Stimulated activated CD4-positive, alpha-beta T cell treated with anti-CD3 and anti-CD28 coated beads, TNF-alpha, amount 100 ng/mL, for 1 hour (primary cell): ENCODE measurements at places on chromosomes 13 and 19.

- no peak for DNase-seq
Measured at GRCh38 chr13:91078093-91078679, 269.3 kb upstream of the MIR17HG start.

DNA sequence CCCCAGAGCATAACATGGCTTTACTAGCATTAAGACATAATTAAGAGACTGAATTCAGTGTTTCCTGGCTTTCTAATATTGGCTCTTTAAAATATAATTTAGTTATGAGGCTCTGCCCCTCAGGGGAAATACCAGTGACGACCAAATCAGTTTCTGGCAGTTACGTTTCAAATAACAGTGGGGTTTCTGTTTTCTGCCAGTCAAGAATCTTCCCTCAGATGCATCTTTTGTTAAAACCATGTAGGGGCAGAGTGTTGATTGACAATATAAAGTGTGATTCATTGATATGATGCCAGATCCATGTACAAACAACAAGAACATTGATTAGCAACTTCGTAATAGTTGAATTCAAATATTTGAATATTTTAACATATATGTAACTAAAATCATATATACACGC lies 1169.7 kb downstream of the DIAPH3 start:
- DNase-seq, result no peak

GRCh38 chr19:42150911-42151361 lies 18.7 kb upstream of the POU2F2 start:
- no peak for DNase-seq

GRCh38 chr13:108200781-108201398 lies 14.4 kb downstream of the LIG4 start:
- no peak for DNase-seq

DNA sequence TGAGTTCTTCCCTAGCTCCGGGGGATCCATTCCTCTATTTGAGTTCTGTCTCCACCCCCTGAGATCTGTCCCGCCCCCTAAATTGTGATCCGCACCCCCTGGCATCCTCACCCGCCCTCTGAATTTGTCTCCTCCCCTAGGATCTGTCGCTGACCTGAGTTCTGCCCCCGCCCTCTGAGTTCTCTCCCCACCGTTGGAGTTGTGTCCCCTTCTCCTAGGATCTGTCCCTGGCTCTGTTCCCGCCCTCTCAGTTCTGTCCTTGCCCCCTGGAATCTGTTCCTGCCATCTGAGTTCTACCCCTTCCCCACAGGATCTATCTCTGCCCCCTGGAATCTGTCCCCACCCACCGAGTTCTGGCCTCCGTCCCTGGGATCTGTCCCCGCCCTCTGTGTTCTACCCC lies 1.0 kb upstream of the SLC17A7 start:
- no peak for DNase-seq

- DNase-seq, result no peak
Measured at GRCh38 chr19:31326329-31327028, 22.8 kb downstream of the TSHZ3 start.

DNA sequence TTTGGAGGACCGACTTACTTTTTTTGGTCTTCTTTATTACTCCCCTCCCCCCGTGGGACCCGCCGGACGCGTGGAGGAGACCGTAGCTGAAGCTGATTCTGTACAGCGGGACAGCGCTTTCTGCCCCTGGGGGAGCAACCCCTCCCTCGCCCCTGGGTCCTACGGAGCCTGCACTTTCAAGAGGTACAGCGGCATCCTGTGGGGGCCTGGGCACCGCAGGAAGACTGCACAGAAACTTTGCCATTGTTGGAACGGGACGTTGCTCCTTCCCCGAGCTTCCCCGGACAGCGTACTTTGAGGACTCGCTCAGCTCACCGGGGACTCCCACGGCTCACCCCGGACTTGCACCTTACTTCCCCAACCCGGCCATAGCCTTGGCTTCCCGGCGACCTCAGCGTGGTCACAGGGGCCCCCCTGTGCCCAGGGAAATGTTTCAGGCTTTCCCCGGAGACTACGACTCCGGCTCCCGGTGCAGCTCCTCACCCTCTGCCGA lies 409 bp downstream of the FOSB start:
- DNase-seq, result no peak

GRCh38 chr13:57825066-57825465 lies 193.5 kb downstream of the PCDH17 start:
- no peak for DNase-seq

- no peak for DNase-seq
Measured at GRCh38 chr13:43730642-43731041, 56.1 kb downstream of the ENOX1 start.

- no peak for DNase-seq
Measured at GRCh38 chr19:6686628-6686975, 16.6 kb upstream of the TNFSF14 start.

- no peak for DNase-seq
Measured at GRCh38 chr19:4376671-4376990, 23.7 kb downstream of the SH3GL1 start.

GRCh38 chr13:89076622-89077021 lies 1405.5 kb downstream of the SLITRK5 start:
- DNase-seq, result no peak

DNA sequence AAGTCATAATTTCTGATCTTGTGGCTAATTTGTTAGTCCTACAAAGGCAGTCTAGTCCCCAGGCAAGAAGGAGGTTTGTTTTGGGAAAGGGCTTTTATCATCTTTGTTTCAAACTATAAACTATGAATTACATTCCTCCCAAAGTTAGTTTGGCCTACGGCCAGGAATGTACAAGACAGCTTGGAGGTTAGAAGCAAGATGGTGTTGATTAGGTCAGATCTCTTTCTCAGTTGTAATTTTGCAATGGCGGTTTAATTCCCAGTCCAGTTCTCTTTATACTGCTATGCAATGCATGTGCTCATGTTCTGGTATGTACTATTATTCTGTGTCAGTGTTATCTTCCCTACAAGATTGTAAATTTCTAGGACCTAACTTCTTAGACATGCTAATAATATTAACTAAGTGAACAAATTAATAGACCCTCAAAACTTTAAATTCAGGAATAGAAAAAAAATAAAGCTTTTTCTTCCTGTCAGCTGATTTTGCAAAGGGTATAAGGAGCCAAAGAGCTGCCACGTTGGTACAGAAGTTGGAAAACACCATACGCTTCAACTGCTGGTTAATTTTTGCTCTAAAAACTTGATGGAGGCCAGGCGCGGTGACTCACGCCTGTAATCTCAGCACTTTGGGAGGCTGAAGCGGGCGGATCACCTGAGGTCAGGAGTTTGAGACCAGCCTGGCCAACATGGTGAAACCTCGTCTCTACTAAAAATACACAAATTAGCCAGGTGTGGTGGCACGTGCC lies 1.3 kb upstream of the DNAJC15 start:
- no peak for DNase-seq
